ENCODE measurements at places on chromosomes 5 and 9. TPM values are rescaled to one million over a fixed set of nuclear protein-coding genes. Genes with fewer than 3 reads are reported as not detected.
A peak's percentile ranks its signal among the peaks of the same experiment; 100 is the strongest.

DNA sequence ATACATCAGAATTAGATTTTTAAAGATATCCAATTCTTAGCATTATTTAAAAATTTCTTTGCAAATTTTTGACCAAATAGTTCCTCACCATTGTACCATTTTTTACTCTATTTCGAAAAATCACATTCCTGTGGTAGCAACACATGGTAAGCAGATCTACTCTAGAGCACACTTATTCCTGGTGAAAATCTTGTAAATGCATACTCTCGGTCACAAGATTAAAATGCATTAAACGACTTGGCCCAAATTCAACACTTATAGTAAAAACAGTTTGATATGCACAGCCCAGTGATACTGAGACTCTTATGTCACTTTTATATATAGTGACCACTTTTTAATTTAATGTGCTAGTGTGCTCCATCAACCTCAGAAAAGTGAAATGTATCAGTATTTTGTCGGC lies 208.8 kb upstream of the TARS1 start:
- DNase-seq, result no peak
- no peaks in the 10 kb centered on the region for H3K36me3 ChIP-seq
- no peaks in the 10 kb centered on the region for H3K27me3 ChIP-seq
- peaks cover 7% of the 10 kb centered on the region for H3K4me1 ChIP-seq
- H3K27ac ChIP-seq, result no peak overlapping the region

DNA sequence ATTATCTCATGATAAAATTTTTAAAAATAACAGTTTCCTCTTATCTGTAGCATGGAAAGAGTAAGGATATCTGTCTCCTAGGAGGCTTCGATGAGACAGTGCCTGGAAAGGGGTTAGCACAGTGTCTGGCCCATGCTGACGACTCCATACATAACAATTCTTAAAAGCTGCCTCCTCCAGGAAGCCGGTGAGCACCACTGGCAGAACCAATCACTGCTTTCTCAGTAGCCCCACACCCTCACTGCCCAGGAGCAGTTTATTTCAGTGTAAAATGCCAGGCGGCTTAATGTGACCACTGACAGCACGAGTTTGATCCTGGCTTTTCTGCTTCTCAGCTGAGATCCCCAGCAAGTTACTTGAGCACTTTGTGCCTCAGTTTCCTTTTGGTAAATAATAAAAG lies 1.2 kb upstream of the NIPAL4 start:
- H3K27ac ChIP-seq, result no peak overlapping the region
- no peak for DNase-seq
- no peak overlapping the region for H3K4me3 ChIP-seq

DNA sequence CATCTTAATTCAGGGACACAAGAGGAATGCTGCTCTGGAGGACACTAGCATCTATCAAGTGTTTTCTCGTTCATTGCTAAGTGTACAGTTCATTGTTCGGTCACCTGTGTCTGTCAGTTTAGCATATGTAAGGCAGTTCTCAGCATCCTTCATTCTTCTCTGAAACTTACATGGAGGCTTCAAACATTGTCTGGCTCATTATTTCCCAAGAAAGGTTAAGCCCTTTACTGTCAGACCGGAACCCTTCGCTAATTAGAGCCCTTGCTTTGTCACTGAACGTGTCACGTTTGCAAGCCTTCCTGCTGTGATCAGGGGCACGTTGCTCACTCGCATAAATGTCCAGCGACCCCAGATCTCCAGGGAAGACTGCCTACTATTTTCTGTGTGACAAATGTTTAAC lies 62.3 kb upstream of the RIOK2 start:
- no peak overlapping the region for H3K4me3 ChIP-seq
- H3K27ac ChIP-seq, result no peak overlapping the region
- H3K36me3 ChIP-seq, result no peaks in the 10 kb centered on the region
- H3K27me3 ChIP-seq, result no peaks in the 10 kb centered on the region

DNA sequence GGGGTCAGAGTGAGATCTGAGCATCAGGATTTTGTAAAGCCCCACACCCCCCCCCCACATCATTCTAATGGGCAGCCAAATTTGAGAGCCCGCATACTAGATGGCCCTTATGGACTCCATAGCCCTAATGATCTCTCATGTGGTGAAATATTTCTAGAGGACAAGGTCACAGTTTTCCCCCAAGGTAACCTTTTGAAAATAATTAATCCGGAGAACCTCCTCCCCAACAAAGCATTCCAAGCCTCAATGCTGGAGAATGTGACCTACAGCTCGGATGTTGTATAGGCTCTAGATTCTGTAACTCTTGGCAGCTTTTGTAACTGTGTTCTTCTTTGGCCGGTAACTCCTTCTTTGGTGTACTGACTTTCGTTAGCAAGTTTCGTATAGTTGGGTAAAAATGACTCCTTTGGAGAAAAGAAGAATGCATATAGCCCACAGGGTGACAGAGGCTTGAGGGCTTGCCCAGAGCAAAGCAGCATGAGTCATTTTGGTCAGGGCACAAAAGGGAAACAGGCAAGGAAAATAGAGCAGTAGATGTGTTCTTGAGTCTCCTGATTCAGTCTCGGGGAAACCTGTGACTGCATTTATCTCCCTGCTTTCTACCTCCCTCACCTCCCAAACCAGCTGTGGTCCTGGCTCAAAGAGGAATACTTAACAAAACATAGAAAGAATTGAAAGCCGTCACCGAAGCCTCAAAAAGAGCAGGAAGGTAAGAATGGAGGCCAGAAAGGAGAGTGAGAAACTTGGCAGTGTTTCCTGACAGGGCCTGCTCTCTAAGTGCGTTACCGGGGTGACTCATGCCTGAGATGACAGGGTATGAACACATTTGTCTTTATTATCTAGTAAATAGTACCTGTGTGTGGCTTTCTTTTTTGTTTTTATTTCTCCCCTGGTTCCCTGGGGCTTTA lies 6.6 kb upstream of the XPA start:
- DNase-seq, result no peak
- no peak overlapping the region for H3K4me3 ChIP-seq
- H3K27me3 ChIP-seq, result peaks cover 21% of the 10 kb centered on the region

GRCh38 chr5:55768279-55768678 lies 30.4 kb downstream of the DDX4 start:
- DNase-seq, result no peak
- no peak overlapping the region for H3K4me3 ChIP-seq
- peaks cover 6% of the 10 kb centered on the region for H3K4me1 ChIP-seq
- no peaks in the 10 kb centered on the region for H3K27me3 ChIP-seq
- no peaks in the 10 kb centered on the region for H3K36me3 ChIP-seq

DNA sequence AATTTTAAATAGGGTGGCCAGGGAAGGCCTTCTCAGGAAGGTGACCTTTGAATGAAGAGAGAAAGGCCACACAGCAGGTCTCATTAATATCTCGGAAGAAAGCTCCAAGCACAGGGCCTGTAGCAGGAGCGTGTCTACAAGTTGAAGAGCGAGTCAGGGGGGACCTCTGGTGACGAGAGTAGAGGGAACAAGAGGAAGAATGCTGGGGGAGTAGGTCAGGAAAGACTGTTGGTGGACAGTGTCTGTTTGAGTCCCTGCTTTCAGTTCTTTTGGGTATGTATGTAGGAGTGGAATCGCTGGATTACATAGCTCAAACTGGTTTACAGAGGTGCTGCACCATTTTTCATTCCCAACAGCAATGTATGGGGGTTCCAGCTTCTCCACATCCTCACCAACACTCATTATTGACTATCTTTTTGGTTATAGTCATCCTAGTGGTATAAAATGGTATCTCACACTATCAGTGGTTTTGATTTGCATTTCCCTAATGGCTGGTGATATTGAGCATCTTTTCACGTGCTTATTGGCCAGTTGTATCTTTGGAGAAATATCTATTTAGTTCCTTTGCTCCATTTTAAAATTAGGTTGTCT lies 55.8 kb downstream of the NUP214 start:
- no peaks in the 10 kb centered on the region for H3K27me3 ChIP-seq
- DNase-seq, result no peak
- peaks cover 20% of the 10 kb centered on the region for H3K4me1 ChIP-seq
- H3K27ac ChIP-seq, result peak overlapping the region; percentile 18

DNA sequence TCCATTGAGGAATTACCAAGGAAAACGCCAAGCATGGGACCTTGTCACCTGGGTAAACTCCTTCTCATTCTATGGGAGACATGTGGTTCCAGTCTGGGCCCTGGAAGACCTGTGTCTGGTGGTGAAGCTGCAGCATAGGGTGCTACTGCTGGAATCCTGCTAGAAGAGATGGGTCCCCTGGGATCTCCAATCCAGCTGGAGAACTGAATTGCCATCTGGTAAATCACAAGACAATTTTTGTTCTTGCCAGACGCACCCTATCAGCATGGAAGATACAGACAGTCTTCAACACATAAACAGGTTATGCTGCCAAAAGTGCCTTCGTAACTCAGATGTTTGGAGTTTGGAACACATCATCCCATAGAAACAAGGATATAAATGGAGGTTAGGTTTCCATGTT lies 424.0 kb upstream of the BRINP1 start:
- no peaks in the 10 kb centered on the region for H3K27me3 ChIP-seq
- no peak overlapping the region for H3K4me3 ChIP-seq
- no peaks in the 10 kb centered on the region for H3K4me1 ChIP-seq
- H3K36me3 ChIP-seq, result no peaks in the 10 kb centered on the region
- DNase-seq, result peak; percentile 9
- H3K27ac ChIP-seq, result no peak overlapping the region

DNA sequence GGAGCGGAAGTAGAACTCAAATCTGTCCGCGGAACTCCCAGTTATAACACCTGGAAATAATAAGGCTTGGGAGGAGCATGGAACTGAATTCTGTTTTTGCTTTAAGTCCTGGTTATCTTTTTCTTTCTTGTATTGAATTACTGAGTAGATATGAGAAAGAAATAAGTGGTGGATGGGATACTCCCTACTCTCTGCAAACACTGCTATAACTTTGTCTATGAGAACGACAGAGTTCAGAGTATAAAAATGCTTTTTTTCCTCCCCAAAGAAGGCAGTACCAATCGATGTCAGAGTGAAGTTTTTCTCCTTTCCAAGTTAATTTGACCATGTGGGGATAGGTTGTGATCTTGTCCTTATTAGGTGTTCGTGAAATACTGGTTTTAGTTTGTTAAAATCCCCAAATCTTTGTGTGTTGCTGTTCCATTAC lies 1.2 kb downstream of the RIC1 start:
- H3K27ac ChIP-seq, result peak overlapping the region; percentile 98
- H3K27me3 ChIP-seq, result no peaks in the 10 kb centered on the region
- H3K4me1 ChIP-seq, result peaks cover 50% of the 10 kb centered on the region
- H3K36me3 ChIP-seq, result no peaks in the 10 kb centered on the region
- no peak for DNase-seq
- H3K4me3 ChIP-seq, result peak overlapping the region; percentile 94

DNA sequence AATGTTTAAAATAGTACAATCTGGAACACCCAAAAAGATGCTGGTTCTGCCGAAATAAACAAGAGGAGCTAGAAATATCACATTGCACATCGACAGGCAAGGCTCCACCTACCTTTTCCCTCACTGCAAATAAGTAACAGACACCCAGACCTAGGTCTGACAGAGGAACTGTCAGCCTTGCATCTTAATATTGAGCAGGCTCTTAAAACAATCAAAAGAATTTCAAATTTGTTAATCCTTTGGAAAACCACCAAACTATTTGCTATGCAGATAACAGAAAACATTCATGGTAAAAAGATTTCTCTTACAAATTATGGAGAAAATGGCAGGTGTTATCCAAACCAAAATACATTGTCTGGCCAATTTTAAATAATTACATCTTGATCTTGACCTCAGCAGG lies 71.3 kb downstream of the FRMD3 start:
- no peak overlapping the region for H3K4me3 ChIP-seq
- no peak for DNase-seq
- no peaks in the 10 kb centered on the region for H3K27me3 ChIP-seq
- no peaks in the 10 kb centered on the region for H3K36me3 ChIP-seq

- H3K4me3 ChIP-seq, result no peak overlapping the region
- H3K27ac ChIP-seq, result no peak overlapping the region
- H3K4me1 ChIP-seq, result no peaks in the 10 kb centered on the region
- H3K36me3 ChIP-seq, result peaks cover 97% of the 10 kb centered on the region
- no peaks in the 10 kb centered on the region for H3K27me3 ChIP-seq
These were observed 128.7 kb downstream of the NIPBL start for GRCh38 chr5:37005252-37005651.

GRCh38 chr5:171588790-171589189 lies 169.3 kb downstream of the FGF18 start:
- H3K4me1 ChIP-seq, result no peaks in the 10 kb centered on the region
- H3K27me3 ChIP-seq, result no peaks in the 10 kb centered on the region
- no peak overlapping the region for H3K4me3 ChIP-seq

DNA sequence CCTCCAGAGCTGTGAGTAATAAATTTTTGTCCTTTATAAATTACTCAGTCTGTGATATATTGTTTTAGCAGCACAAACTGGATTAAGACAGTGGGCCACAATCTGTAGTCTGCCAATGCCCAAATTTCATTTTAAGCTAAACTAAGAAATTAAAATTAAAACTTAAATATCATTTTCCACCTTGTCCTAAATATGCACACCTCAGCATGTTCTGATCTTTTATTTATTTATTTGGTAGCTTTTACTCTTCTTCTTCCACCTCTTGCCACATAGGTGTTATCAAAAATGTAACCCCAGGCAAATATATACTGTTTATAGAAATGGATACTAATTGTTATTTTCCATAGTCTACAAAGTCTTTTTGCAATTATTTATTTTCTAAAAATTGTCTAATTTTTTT lies 1102.2 kb upstream of the COX7C start:
- H3K27ac ChIP-seq, result no peak overlapping the region
- H3K27me3 ChIP-seq, result no peaks in the 10 kb centered on the region
- no peak overlapping the region for H3K4me3 ChIP-seq

DNA sequence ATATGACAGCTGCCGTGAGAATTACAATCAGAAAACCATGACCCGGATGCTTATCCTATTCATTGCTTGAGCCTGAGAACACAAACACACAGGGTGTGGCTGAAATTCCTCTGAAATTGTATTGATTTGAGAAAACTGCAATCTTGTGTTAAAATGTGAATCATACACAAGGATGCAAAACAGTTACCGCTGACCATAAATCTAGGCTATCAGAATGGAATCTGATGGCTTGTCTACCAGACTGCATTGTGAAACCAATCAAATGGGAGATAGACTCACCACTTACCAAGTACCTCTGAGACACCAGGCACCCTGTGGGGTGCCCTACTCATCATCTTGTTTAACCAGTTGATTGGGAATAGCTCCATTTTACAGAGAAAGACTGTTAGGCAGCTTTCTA lies 188.7 kb upstream of the MSX2 start:
- DNase-seq, result no peak
- no peak overlapping the region for H3K4me3 ChIP-seq
- peaks cover 8% of the 10 kb centered on the region for H3K4me1 ChIP-seq

- no peaks in the 10 kb centered on the region for H3K36me3 ChIP-seq
- H3K27ac ChIP-seq, result no peak overlapping the region
- DNase-seq, result no peak
- H3K27me3 ChIP-seq, result no peaks in the 10 kb centered on the region
These were observed 29.2 kb downstream of the FREM1 start for GRCh38 chr9:14881006-14881405.

PDE8B gene
- 3.4 TPM for total RNA-seq

GLE1 gene
- 17.2 TPM for total RNA-seq

TMEM215 gene
- not detected for total RNA-seq

SLC45A2 gene
- not detected for total RNA-seq

SLC6A18 gene
- not detected for total RNA-seq

ATP10B gene
- 0.27 TPM for total RNA-seq

PITX1 gene
- not detected for total RNA-seq

Measured in heart left ventricle (tissue), 16 donors.